HT1080 (cell line): ENCODE measurements at places on chromosomes 11 and 22. TPM values are rescaled to one million over a fixed set of nuclear protein-coding genes. Genes with fewer than 3 reads are reported as not detected.

Gene EMID1
- 0.60 TPM in 1 of 2 replicates, not detected in the other for total RNA-seq

- DNase-seq = no peak
Observed at GRCh38 chr11:131441051-131441810, 70.8 kb downstream of the NTM start.

DNA sequence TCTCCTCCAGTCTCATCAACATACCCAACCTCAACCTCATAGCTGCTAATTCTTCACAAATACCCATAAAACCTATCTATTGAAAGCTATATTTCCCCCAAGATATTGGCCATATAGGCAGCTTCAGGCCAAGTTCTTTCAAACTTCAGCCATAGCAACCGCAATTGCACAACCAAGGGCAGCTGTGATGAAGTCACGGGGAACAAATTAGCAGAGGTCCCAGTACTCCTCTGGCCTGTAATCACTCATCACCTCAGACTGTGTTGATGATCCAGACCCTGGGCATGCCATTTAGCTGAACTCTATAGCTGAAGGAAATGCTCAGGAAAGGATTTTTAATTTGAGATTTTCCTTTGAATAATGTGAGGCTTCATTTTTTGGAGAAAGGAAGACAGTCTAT lies 84.1 kb downstream of the SLC1A2 start:
- no peak for DNase-seq

Gene TRIM51
- total RNA-seq = not detected in 2 replicates

- no peak for DNase-seq
Observed at GRCh38 chr11:124920870-124921609, 2.0 kb downstream of the HEPN1 start.

Gene GGTLC3
- total RNA-seq = not detected in 2 replicates

DNA sequence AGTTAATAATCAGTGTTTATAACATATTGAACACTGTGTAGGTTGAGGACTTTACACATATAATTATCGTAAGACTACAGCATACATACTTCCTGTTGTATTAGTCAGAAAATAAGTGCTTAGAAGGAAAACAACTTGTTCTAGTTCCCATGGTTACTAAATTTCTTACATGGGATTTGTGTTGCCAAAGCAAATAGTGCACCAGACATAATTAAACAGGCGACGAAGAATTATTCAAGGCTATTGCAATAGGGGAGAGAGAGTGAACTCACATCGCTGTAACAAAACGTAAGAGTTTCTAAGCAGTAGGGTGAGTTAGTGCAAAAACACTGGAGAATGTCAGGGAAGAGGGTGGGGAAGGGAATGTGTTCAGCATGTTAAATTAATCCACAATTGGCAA lies 347.8 kb downstream of the CNTN5 start:
- peak; percentile 1 for DNase-seq
